ENCODE measurements at places on chromosomes 2 and 18.

DNA sequence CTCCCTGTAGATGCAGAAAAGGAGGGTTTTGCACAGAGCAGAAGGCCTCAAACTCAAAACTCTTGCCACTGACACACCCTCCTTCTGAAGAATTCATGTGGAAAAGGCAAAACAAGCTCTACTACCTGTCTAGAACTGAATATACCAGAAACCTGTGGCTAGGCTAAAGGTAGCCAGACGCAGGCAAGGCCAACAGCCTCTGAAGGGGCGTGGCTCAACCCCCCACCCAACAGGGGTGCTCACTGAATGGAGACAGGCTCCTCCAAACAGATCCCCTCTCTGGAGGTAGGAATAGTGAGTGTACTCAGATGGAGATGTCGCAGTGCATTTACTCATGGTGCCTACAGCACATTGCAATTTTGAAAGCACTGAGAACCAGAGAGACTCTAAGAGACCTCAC, 3.0 kb upstream of the STK17B start:
- DNase-seq: no peak

- no peak for DNase-seq
Observed at GRCh38 chr2:42967959-42968674, 175.7 kb upstream of the HAAO start.

- no peak for DNase-seq
Observed at GRCh38 chr2:236637686-236638569, 68.3 kb downstream of the ACKR3 start.

DNA sequence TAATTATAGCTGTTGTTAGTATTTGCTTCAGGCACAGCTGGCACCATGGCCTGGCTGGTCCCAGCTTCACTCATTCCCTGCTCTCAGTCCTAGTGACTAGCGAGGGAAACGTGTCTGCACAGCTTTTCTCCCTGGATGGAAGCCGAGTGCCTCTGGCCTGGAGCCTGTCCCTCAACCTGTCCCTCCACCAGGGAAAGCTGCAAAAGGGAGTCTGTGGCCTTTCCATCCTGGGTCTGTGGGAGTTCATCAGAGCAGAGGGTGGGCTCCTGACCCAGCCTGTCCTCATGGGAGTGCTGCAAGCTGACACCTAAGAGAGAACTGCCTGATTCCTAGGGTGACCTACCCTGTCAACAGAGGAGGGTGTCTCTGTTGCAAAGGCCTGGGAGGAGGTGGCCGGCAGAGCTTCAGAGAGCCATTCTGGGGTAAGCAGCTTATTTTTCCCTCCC, 118.3 kb downstream of the CAPN13 start:
- no peak for DNase-seq

DNA sequence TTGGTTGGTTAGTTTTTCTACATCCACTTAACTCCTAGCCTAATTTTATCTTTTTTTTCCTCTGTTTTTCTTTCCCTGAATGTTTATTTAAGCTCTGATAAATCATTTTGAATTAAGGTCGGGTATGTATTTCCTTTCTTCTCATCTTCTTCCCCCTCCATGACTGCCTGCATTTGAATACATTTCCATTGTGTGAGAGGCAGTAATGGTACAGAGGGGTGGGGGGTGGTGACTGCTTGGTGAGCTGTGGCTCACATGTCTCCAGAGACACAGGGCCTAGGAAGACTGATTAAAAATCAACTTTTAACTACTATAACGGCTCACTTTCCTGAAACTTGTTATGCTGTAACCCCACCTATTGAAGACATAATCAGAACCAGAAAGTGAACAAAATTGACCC, 58.0 kb downstream of the NEDD4L start:
- DNase-seq: no peak

DNA sequence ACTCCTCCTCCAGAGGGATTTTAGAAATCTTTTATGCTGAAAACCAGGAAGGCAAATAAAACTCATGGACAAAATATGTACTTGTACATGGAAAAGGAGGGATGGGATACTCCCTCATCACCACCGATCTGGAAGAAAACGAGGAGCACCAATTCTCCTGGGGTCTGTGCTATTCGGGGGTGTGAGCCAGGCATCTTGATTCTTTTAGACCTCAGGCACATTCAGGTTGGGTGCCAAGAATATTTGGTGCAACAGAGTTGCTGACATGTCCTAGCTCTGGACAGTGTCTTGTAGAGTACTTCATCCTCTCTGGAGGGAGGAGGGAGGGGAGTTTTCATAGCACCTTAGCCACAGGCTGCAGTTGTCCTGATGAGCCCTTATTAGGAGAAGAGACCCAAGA, 163.0 kb downstream of the PRKCE start:
- no peak for DNase-seq

DNA sequence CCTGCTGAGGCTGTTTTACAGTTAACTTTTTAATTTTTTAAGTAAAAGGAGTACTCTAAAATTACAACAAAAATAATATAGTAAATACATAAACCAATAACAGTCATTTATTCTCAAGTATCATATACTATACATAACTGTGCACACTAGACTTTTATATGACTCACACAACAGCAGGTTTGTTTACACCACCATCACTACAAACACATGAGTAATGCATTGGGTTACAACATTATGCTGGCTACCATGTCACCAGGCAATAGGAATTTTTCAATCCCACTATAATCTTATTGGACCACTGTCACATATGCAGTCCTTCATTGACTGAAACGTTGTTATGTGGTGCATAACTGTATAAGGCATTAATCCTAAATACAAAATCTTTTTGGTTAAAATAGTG, 42.5 kb downstream of the RASGRP3 start:
- no peak for DNase-seq
